ENCODE measurements at places on chromosomes 5 and 9.

DNA sequence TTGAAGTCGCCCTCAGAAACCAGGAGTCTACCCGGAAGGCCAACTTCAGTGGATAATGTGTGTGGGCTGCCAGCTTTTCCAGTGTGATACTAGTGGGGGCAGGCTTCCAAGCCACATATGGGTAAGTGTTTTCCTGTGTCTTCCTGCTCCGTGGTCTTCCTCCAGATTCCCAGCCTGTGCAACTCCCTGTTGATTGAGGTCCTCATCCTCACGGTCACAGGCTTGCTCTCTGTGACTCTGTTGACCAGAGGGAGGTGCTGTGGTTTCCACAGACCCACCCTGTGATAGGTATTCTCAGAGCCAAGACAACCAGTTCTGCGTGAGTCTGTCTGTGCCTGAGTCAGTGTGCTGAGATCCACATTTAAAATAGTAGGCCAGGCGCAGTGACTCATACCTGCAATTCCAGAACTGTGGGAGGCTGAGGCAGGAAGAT lies 388.0 kb upstream of the IRX2 start:
- DNase-seq = no peak

DNA sequence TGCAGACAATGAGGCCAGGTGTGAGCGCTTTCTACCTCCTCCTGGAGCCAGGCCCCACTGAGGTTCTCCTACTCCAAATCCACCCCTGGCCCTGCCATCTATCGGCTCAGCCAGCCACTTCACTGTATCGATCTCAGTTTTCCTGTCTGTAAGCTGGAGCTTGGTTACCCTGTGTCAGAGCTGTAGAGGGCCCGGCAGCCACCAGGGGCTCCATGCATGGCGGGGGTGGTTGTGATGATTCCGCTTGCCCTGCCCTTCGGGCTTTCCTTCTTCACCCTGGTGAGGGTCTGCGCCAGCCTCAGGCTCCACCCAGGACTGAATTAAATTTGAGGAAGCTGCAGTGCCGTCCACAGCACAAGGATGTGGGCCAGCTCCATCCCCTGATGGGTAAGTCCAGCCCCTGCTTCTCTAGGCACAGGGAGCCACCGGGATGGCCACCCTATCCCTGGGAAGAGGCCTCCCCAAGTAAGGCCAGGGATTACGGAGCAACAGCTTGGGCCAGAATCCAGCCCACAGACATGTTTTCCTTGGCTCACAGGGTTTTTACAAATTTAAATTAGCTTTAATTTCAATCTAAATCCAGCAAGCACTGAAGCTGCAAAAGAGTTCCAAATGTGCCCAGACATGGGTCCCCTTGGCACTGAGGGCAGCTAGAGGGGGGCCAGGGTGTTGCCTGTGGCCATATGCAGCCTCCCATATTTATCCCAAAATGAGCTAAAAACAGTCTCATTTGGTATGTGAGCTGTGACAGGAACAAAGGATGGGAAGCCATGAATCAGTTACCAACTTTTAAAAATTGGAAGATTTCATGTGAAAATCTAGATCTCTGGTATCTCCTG lies 89.1 kb upstream of the FBXW11 start:
- DNase-seq = no peak

- no peak for DNase-seq
These were observed 829.5 kb downstream of the TLE4 start for GRCh38 chr9:80401243-80401642.

DNA sequence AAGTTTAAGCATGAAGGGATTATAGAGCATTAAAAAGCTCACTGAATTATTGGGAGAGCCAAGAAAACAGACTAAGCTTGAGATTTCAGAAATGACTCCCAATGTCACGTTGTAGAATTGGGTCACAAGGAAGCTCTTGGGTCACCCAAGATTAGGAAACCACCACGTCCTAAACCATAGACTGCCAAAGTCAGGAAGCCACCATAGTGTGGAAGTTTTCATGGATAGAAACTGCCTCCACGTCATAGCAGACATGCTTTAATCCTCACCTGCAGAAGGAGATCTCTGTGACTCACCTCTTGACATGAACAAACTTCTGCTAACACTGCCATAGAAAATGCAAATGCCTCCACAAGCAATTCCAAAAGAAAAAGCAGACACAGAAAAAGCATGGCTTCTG lies 106.3 kb downstream of the SLC1A3 start:
- DNase-seq = no peak

GRCh38 chr9:123642291-123643278 lies 286.6 kb downstream of the CRB2 start:
- DNase-seq = no peak

DNA sequence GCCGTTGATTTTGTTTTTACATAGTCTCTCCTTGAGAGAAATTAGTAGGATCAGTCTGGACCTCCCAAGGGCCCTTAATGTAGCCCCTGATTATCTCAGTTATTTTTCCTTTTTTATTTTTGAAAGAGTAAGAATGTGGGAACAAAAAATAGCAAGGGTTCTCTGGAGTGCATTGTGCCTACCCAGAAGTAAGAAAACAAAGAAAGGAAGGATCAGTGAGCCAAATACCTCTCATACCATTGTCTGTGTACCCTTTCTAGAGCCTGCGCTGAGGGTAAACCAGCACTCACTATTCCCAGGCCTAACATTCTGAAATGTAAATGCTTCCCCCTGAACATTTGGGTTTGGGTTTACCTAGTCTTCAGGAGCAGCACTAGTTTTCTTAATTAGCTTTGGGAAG lies 213.0 kb upstream of the TARS1 start:
- no peak for DNase-seq

- DNase-seq = no peak
These were observed 136.0 kb downstream of the GDNF start for GRCh38 chr5:37703841-37704241.

GRCh38 chr5:116410336-116410890 lies 164.2 kb downstream of the SEMA6A start:
- DNase-seq = no peak

GRCh38 chr9:81594415-81594814 lies 94.9 kb downstream of the TLE1 start:
- DNase-seq = no peak

DNA sequence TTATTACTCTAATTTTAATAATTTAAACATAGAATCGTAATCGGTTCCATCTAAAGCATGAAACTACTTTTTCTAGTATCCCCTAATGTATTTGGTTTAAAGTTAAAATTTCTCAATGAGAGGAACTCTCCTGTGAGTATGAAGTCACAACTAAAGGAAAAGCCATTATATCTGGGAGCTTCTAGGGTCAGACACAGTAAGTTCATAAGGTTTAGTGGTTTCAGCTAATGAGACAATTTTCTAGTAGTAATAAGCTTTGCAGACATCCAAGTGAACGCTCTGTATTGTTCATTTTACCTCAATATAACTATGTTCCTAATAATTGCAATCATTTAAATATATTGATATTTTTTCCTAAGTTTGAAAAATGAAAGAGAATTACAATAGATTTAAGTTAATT lies 364.4 kb upstream of the CDH9 start:
- no peak for DNase-seq

DNA sequence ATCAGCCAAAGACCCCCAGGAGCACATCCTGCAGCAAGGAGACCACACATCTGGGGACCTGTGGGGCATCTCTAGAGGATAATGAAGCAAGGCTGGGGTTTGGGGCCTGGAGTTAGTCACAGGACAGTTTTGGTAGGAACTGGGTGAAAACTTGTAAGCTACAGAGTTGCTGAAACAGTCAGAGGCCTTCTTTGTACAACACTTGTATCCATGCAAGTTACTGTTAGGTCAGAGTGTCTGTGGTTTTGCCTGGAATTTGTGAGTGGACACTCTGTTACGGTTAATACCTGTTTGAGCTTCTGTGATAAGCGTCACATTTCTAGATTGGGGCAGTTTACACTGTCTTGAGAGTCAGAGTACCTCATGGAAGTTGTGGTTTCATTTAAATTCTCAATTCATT lies 22.6 kb upstream of the ASPN start:
- DNase-seq = no peak

- no peak for DNase-seq
These were observed 102.8 kb downstream of the MAPKAP1 start for GRCh38 chr9:125604196-125604595.

- no peak for DNase-seq
These were observed 5.7 kb upstream of the NOTCH1 start for GRCh38 chr9:136551401-136552116.

Measured in stimulated activated CD4-positive, alpha-beta T cell treated with anti-CD3 and anti-CD28 coated beads, TNF-alpha, amount 100 ng/mL, for 1 hour (primary cell).